ENCODE measurements at places on chromosomes 11 and 22.
A peak's percentile ranks its signal among the peaks of the same experiment; 100 is the strongest.

DNA sequence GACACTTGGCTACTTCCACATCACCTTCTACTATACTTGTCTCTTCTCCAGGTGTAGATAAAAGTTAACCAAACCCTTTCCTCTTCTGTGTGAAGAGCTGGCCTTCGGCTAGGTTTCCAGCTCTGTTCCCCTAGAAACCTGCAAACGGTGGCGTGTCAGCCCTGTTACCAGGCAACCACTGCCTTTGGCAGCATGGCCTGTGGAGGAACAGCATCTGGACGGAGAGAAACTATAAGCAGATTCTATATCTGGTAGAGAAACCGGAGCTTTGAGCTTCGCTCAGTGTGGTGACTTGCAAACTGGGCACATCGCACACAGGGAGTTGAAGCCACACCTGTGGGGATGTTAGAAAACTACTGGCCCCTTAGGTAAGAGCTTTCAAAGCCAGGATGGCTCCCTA lies 35.9 kb downstream of the ARAP1 start:
- no peak for DNase-seq

DNA sequence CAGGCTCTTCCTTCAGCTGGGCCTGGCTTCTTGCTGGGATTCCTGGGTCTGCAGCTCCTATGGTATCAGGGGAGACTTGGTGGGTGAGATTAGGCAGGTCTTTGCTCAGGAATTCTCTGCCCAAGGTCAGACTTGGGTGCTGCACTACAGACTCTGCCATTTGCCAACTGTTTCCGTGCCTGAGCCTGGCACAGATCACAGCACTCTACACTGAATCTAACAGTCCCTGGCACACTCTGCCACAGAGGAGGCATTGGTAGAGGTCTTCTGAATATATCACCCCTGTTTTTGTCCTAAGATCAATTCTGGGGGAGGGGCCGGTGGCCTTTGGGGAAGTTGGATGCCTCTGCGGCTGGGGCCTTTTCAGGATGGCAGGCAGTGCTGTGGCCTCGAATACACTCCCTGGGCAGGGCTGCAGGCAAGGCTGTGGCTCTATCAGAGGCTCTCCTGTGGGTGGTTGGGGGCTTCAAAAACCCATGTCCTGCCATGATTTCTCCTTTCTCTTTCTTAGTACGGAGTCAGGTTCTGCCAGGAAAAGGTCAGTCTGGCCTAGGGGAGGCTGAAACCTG lies 115.0 kb upstream of the NARS2 start:
- DNase-seq: no peak

DNA sequence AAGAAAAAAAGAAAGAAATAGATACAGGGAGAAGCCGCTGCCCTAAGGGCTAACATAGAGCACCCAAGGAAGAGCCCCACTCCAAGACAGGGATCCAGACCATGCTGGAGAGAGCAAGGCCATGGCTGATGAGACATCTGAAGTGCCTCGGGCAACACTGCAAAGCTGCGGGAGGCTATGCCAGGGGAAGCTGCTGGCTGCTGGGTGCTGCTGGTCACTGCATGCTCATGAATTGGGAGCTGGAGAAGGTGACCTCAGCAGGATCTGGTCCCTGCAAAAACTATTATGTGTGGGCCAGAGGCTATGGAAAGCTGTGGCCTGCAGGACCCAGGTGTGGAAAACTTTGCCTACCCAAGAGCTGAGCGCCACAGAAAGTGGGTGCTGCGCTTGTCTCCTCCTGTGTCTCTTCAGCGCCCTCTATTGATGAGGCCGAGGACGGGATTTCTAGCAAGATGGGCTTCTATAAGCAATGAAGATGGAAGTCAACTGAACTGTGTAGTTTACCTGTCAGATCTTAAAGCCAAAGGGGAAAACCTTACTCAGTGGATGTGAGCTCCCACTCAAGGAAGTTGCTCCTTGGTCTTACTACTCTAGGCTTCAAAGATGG lies 17.3 kb upstream of the SLC29A2 start:
- peak; percentile 89 for DNase-seq

- no peak for DNase-seq
Measured at GRCh38 chr11:17102462-17102861, 25.0 kb upstream of the RPS13 start.

- DNase-seq: no peak
Measured at GRCh38 chr11:77311701-77312100, 10.2 kb upstream of the GDPD4 start.

DNA sequence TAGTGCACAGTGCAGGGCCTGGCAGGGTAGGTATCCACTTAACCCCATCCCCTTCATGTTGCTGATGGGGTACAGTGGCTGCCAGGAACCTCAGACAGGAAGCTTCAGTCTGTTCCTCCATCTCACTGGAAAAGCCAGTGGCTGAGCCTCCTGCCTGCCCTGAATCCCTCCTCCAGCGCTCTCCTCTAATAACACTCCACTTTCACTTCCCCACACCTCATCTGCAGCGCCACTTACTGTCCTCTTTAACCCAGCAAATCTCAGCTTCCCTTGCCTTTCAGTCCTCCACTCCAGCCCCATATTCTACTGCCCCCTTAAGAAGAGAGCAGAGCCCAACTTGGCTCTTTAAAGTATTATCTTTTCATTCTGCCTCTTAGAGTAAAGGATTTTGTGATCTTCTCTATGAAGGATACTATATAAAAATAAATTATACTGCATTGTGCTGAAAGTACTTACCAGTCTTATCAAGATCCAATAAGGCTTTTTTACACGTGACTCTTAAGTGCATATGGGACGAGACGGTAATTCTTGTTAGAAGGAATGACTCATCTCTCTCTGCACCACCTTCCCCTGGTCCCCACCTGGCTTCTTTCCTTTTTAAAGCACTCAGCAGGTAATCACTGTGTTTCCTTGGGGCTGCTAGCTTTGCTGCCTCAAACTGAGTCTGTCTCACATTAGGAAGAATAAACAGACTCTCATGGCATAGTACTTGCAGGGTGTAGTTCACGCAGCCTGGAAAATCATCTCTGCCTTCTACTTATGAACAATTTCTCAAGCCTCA lies 238.0 kb upstream of the NARS2 start:
- DNase-seq: no peak

- DNase-seq: no peak
Measured at GRCh38 chr11:27945348-27945747, 162.6 kb downstream of the KIF18A start.

DNA sequence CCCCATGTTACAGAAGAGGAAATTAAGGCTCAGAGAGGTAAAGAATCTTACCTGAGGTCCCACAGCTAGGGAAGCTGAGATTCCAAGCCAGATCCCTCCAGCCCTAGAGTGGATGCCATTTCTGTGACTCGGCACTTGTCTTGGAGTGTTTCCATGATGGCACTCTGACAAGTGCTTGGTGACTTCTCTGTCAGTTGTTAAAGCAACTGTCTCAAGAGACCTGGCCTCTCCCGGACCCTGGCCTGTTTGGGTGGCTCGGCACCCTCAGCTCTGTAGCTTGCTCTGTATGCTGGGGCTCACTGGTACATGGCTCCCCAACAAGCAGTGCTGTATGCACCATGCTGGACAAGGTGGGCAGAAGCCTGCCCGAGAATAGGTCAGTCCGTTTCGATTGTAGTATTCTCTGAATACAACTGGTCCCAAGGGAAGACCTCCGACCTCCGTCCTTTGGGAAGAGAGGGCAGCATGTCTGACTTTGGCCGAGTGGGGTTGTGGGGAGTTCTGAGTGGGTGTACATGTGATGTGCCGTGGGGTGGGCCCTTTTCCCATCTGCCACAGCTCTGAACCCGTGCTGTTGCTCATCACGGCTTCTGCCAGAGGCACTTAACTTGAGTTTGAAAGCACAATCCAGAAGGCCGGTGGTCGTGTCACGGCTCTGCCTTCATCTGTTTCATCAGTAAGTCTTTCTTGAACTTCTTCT lies 12.4 kb downstream of the ACO2 start:
- no peak for DNase-seq

DNA sequence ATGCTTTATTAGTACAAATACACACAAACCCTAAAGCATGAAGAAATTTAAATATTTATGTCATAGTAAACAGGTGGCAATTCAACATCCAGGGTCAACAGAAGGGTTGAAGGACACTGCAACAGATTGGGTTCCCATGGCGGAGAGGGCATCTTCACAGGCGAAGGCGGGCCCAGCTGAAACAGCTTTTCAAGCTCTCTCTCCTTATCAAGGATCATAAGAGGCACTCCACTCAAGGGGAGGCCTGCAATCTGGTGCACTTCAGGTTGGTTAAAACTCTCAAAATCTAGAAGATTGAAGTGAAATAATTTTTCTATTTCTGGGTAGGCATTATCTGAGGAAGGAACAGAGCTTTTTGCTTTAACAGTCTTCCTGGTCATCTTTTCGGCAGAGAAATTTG lies 16.8 kb upstream of the SLC22A8 start:
- DNase-seq: no peak

DNA sequence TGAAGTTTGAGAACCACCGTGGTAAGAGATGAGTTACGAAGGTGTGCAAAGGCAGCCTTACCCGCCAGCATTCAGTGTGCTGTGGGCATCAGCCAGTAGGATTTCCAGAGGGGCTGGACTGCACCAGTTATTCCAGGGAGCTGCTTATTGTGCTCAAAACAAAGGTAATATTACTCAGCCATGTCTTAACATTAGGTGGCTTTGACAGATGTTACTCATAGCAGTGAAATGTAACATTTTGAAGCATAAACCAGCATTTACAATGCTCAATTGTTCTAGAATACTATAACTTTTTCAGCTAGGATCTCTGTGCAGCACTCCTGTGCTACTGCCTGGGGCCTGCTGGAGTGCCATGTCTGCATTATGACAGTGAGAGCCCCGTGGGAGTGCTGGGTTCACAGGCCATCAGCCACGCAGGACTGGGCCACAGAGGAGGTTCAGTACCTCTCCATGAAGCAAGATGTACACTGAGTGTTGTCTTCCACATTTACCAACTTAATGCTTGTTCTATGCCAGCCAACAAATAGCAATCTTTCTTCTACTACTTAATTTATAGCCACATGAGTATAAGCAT lies 238.1 kb downstream of the CADM1 start:
- DNase-seq: no peak

- DNase-seq: no peak
Measured at GRCh38 chr11:116124922-116125714, 620.9 kb upstream of the CADM1 start.

GRCh38 chr11:111515591-111515990 lies 1.0 kb downstream of the HOATZ start:
- DNase-seq: no peak

DNA sequence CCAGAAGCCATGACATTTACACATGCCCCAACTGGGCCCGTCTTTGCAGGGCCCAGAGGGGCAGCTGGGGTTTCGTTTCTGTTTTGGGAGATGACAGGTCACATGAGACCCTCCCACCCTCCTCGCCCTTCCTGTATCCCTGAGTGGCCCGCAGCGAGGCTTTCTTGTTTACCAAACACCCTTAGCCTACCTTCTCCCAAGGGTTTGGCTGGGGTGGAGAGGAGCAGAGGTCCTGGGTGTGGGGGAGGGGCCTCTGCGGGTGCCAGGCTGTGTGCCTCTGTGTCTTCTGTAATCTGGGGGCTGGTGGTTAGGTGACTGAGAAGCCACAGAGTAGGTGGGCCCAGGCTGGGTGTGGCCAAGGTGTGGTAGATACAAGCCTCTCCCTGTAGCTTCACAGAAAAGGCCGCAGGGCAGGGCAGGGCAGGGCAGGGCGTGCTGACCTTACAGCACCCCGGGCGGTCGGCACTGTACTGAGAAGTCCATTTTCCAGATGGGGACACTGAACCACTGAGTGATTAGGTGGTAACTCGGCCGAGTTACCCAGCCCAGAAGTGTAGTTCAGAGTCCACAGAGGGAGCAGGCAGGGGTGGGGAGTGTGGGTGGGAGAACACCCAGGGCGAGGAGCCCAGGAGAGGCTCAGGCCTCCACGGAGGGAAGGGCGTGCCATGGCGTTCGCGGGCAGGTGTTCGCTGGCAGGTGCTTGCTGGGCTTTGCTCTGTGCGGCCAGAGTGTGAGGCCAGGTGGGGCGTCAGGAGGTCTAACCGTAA lies 8.7 kb downstream of the PRR5 start:
- DNase-seq: no peak

GRCh38 chr22:29382580-29383302 lies 5.6 kb downstream of the AP1B1 start:
- no peak for DNase-seq

GRCh38 chr22:35761037-35761436 lies 43.4 kb downstream of the APOL5 start:
- DNase-seq: peak; percentile 8

- DNase-seq: no peak
Measured at GRCh38 chr11:100823360-100823759, 136.3 kb downstream of the ARHGAP42 start.

- DNase-seq: no peak
Measured at GRCh38 chr11:70610566-70611565, 212.5 kb downstream of the CTTN start.

GRCh38 chr11:77287615-77288273 lies 13.7 kb downstream of the GDPD4 start:
- no peak for DNase-seq

DNA sequence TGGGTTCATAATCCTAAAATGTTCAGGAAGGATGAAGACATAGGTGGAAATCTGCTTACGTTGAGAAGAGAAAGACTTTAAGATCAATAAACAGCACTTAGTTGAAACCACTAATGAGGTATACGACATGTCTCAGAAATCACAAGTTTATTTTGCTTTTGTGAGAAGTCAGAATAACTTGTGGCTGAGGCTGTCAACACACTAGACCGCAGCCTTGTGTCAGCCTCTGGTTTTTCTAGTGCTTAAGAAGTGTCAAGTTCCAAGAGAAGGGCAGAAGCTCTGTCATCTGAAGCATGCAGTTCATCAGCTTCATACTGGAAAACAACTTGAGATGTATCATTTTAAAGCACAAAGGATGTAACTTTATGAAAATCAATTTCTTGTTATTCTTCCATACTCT lies 420.9 kb downstream of the METTL15 start:
- no peak for DNase-seq

GRCh38 chr11:330307-330693 lies 9.6 kb upstream of the IFITM3 start:
- DNase-seq: no peak

GRCh38 chr22:47822422-47822821 lies 1060.0 kb downstream of the TBC1D22A start:
- DNase-seq: no peak

GRCh38 chr22:50726643-50727340 lies 11.2 kb upstream of the ACR start:
- no peak for DNase-seq

DNA sequence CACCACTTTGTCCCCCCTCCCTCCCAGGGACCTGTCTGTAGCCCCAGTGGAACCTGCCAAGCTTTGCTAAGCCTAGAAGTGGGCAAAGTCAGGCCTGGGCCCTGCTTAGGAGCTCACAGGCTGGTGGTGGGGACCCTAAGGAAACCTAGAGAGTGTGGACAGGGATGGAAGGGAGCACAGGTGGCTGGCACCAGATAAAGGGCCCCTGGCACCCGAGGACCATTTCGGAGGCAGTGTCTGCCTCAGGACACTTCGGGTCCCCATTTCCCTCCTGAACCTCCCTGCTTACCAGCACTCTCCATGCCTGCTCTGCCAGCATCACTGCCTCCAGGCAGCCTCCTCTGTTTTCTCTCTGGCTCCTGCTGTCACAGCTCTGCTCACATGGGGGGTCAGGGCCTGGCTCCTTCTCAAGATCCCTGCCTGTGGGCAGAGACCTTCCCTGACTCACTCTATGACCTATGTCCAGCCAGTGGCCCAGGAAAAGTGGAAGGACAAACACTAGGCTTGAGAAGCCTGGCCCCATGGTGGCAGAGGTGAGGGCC lies 13.6 kb upstream of the OMP start:
- DNase-seq: no peak

- no peak for DNase-seq
Measured at GRCh38 chr11:110828086-110828485, 115.8 kb upstream of the ARHGAP20 start.

GRCh38 chr11:70265341-70265740 lies 5.1 kb upstream of the PPFIA1 start:
- DNase-seq: no peak

- no peak for DNase-seq
Measured at GRCh38 chr11:1484695-1485503, 1.7 kb downstream of the MOB2 start.

Measured in activated naive CD4-positive, alpha-beta T cell treated with anti-CD3 and anti-CD28 coated beads for 36 hours (primary cell).